ENCODE measurements at places on chromosomes 3 and 15. TPM values are rescaled to one million over a fixed set of nuclear protein-coding genes. Genes with fewer than 3 reads are reported as not detected.

The HCN4 gene
- not detected for total RNA-seq

The LMCD1 gene
- 0.81 TPM for total RNA-seq

The SNAP23 gene
- 34.5 TPM for total RNA-seq

The KLHL40 gene
- not detected for total RNA-seq

GRCh38 chr3:73787620-73788019, 162.9 kb upstream of the PDZRN3 start:
- no peaks in the 10 kb centered on the region for H3K4me1 ChIP-seq
- no peak overlapping the region for H3K27ac ChIP-seq
- H3K4me3 ChIP-seq = no peak overlapping the region

- peaks cover 12% of the 10 kb centered on the region for H3K4me1 ChIP-seq
- no peaks in the 10 kb centered on the region for H3K36me3 ChIP-seq
- DNase-seq = no peak
- no peak overlapping the region for H3K27ac ChIP-seq
Measured at GRCh38 chr15:95284933-95285421, 1045.5 kb upstream of the NR2F2 start.

- no peaks in the 10 kb centered on the region for H3K36me3 ChIP-seq
- peaks cover 5% of the 10 kb centered on the region for H3K27me3 ChIP-seq
- no peak overlapping the region for H3K27ac ChIP-seq
Measured at GRCh38 chr3:42306499-42306898, 40.5 kb upstream of the CCK start.

DNA sequence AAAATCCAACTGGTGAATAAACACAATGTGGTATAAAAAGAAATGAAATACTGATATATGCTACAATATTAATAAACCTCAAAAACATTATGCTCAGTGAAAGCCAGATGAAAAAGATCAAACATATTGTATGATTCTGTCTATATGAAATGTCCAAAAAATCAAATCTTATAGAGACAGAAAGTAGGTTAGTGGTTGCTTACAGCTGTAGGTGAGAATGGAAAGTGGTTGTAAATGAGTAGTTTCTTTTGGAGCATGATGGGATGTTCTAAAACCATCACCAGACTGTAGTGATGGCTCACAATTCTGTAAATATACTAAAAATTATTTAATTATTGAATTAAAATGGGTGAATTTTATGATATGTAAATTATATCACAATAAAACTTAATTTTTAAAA, 58.4 kb downstream of the SENP7 start:
- no peak overlapping the region for H3K27ac ChIP-seq
- H3K4me1 ChIP-seq = peaks cover 24% of the 10 kb centered on the region
- H3K4me3 ChIP-seq = no peak overlapping the region
- H3K36me3 ChIP-seq = peaks cover 11% of the 10 kb centered on the region

DNA sequence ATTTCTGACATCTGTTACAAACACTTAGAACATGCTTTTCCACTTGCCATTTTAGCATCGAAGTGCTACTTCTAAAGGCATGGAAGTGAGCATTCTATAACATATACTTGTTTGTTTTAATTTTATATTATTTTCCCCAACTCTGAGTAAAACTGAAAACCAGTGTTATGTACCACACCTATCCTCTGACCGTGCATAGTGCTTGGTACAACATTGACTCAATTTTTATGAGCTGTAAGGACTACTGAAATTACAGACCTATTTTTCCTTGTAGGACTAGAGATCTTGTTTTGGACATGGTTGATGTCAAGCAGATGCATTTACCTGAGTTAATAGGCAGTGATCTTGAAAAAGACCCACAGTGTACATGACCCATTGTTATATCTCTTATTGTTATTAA, 51.5 kb upstream of the CCNB2 start:
- peaks cover 13% of the 10 kb centered on the region for H3K4me1 ChIP-seq
- H3K4me3 ChIP-seq = no peak overlapping the region
- H3K36me3 ChIP-seq = peaks cover 16% of the 10 kb centered on the region
- DNase-seq = no peak

- H3K4me3 ChIP-seq = no peak overlapping the region
- H3K4me1 ChIP-seq = peaks cover 2% of the 10 kb centered on the region
- no peak for DNase-seq
- H3K27ac ChIP-seq = no peak overlapping the region
- H3K36me3 ChIP-seq = peaks cover 48% of the 10 kb centered on the region
- H3K27me3 ChIP-seq = no peaks in the 10 kb centered on the region
Measured at GRCh38 chr3:184832044-184832443, 20.1 kb downstream of the VPS8 start.

GRCh38 chr3:58888087-58888486, 161.7 kb downstream of the CFAP20DC start:
- H3K27me3 ChIP-seq = peaks cover 4% of the 10 kb centered on the region
- no peak overlapping the region for H3K4me3 ChIP-seq
- no peaks in the 10 kb centered on the region for H3K36me3 ChIP-seq
- no peak overlapping the region for H3K27ac ChIP-seq

DNA sequence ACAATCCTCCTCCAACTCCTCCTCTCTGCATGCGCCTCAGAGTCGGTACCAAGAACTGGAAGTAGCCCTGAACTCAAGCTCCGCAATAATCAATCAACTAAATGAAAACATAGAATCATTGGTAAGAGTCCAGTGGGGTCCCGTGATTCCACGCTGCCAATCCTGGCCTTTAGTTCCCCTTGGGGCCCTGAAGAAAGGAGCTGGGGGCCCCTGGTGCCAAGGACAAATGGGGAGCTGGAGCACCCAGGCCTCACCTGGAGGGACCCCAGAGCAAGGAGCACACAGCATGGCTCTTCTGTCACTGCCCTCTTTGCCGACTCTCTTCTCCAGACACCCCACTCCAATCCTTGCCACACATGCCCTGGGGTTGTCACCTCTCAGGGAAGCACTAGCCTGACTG, 80.3 kb downstream of the ADAMTS7 start:
- DNase-seq = no peak
- peaks cover 4% of the 10 kb centered on the region for H3K27me3 ChIP-seq
- no peak overlapping the region for H3K27ac ChIP-seq
- no peak overlapping the region for H3K4me3 ChIP-seq
- H3K4me1 ChIP-seq = no peaks in the 10 kb centered on the region

- H3K27me3 ChIP-seq = no peaks in the 10 kb centered on the region
- no peaks in the 10 kb centered on the region for H3K36me3 ChIP-seq
- H3K4me3 ChIP-seq = no peak overlapping the region
Measured at GRCh38 chr3:12891985-12892839, 50.8 kb upstream of the RPL32 start.

DNA sequence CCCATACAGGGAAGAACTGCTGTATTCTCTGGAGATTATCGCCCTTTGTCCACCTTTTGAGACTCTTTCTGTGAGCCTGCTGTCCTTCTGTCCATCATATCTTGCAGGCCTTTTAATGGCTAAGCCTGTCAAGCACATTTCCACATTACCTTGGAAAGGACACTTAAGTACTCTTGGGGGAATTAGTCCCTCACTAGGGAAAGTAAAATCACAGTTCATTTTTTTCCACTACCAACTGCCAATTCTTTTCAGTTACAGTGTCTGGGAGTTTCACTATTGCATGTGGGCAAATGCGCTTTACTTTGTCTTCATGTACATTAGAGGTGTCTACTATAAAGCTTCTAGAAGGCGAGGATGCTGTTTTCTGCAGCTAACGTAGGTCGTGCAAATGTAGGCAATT, 242.1 kb downstream of the NSUN3 start:
- no peak overlapping the region for H3K27ac ChIP-seq
- no peaks in the 10 kb centered on the region for H3K27me3 ChIP-seq
- no peaks in the 10 kb centered on the region for H3K36me3 ChIP-seq

- H3K4me1 ChIP-seq = peaks cover 49% of the 10 kb centered on the region
- H3K36me3 ChIP-seq = peaks cover 1% of the 10 kb centered on the region
- H3K27ac ChIP-seq = peak overlapping the region; percentile 96
- H3K27me3 ChIP-seq = no peaks in the 10 kb centered on the region
- H3K4me3 ChIP-seq = peak overlapping the region; percentile 59
Measured at GRCh38 chr15:90059208-90059985, 42.9 kb downstream of the IDH2 start.

DNA sequence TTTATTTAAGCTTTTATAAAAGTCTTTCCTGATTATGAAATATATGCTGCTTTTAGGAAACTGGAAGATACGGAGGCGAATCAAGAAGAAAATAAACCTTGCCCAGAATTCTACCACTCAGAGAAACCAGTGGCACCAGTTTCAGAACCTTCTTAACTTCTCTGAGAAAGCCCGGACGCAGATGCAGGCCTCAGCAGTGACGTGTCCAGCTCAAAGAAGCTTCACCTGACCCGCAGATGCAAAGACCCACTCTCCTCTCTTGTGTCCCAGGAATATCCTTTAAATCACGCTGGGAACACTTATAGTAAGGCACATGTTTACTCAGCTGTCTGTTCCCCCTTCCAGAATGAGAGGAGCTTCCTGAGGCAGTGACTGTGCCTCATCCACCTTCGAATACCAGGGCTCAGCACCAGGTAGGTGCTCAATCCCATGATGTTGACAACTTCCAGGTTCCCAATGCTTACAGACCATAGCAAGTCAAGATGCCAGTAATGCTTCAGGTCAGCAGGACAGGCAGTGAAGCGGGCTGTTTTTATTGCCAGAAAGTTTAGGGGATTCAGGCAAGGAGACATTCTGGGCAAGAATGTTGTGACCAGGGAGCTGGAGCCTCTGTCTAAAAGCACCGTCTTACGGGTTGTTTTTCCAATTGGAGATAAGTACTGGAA, 39.9 kb upstream of the LDHAL6B start:
- H3K4me3 ChIP-seq = no peak overlapping the region
- peaks cover 3% of the 10 kb centered on the region for H3K27me3 ChIP-seq
- no peaks in the 10 kb centered on the region for H3K36me3 ChIP-seq
- DNase-seq = no peak
- H3K4me1 ChIP-seq = peaks cover 4% of the 10 kb centered on the region

DNA sequence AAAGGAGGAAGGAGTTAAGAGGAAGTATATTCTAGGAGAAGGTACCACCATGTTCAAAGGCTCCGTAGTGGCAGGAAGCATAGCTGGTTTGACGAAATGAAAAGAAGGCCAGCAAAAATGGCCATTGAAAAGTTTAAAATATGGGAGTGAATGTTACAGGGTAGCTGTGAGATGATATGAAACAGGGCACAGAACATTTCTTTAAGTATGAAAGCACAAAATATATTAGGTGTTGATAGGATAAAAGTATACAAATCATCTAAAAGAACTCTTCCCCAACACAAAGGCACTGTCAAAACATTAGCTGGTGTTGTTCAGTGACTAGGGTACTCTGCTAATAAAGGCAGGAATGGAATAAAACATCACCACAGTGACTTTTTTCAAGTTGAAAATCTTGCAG, 216.2 kb downstream of the LRRN1 start:
- no peaks in the 10 kb centered on the region for H3K4me1 ChIP-seq
- no peaks in the 10 kb centered on the region for H3K36me3 ChIP-seq
- no peaks in the 10 kb centered on the region for H3K27me3 ChIP-seq
- no peak overlapping the region for H3K4me3 ChIP-seq
- no peak overlapping the region for H3K27ac ChIP-seq

All from activated naive CD4-positive, alpha-beta T cell treated with anti-CD3 and anti-CD28 coated beads for 36 hours (primary cell).